ENCODE measurements at places on chromosomes 4 and X.

DNA sequence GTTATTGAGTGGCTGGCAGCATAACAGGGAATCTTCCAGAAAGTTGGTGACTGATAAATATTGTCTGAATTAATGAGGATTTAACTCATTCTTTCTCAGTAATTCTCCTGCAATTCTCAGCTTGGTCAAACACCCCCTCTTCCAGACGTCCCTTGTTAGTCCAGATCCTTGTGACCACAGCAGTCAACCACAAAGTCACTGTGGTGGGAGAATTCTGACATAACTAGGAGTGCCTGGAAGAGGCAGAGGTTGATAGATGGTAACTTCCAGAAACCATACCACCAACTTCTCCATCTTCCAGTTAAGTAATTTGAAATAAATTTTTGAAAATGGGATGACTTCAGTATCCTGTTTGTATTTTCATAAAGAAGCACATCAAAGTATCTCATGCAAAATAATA lies 90.1 kb downstream of the CEP44 start:
- no peak for DNase-seq

GRCh38 chrX:140177821-140178220 lies 212.5 kb upstream of the CXorf66 start:
- DNase-seq: no peak

DNA sequence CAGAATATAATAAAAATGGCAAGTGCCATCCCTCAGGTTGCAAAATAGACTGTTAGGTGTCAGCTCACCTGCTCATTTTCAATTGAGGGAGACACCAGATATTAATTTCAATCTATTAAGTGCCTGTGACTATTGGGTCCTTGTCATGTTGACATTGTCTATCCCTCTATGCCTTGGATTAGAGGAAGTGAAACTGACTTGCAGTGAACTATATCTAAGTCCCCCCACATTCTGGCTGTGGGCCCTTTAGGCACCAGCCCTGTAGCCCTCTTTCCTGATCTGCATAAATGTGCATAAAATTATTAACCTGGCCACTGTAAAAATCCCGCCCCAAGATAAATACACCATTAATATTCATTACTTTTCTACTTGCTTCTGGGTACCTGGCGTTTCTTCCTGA lies 293.0 kb upstream of the CLNK start:
- DNase-seq: no peak

GRCh38 chrX:134148172-134148692 lies 88.8 kb upstream of the CCDC160 start:
- DNase-seq: no peak

- DNase-seq: no peak
Measured at GRCh38 chr4:136934601-136935000, 597.7 kb downstream of the PCDH18 start.

DNA sequence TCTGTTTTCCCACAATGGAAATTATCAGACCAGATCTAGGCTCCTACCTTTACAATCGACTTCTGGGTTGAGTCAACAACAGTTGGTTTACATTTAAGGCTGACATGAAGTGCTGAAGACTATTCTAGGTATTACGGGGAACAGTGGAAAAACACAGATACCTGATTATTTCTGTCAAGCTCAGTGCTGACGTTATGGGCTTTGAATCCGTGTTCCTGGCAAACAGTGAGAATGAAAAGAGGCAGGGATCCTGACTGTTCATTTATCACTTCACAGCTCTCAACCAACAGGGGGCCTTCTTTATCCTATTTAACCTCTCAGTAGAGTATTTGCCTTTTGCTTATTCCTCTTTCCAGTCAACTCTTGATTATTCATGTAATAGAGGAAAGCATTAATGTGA lies 43.1 kb downstream of the TMEM164 start:
- DNase-seq: no peak

- DNase-seq: no peak
Measured at GRCh38 chrX:42102586-42103282, 179.4 kb upstream of the CASK start.

GRCh38 chrX:119763181-119763580 lies 4.8 kb downstream of the SOWAHD start:
- DNase-seq: no peak

DNA sequence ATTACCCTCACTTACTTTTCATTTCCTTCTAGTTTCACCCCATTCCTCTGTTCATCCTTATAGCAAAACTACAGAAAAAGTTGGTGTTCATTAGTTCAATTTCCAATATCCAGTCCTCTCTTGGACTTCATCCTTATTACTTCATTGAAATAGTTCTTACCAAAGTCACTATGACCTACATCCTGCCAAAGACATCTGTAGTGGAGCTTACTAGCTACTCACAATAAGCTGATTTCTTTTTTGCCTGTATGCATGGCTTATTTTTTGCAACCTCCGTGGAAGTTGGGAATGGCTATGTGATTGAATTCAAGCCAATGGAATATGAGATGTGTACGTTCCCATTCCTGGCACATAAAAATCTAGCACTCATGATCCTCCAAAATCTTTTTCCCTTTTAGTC lies 4.6 kb upstream of the CDKL2 start:
- DNase-seq: no peak

- no peak for DNase-seq
Measured at GRCh38 chrX:19718642-19719041, 168.8 kb downstream of the SH3KBP1 start.

DNA sequence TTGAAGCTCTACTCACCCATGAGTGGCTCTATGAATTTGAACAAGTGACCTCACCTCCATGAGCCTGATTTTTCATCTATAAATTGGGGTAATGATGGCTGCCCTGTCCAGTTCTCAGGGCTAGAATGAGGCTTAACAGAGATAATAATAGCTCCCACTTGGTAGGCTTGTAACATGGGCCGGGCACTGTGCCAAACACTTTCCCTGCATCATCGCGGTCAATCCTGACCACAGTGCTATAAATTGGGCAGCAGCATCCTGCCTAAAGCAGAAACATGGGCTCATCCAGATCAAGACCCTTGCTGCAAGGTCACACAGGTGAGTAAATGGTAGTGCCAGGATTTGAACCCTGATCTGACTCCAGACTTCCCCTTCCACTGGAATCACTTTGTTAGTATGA lies 12.8 kb downstream of the APLN start:
- no peak for DNase-seq

GRCh38 chrX:8364369-8365141 lies 100.1 kb upstream of the VCX3B start:
- no peak for DNase-seq

DNA sequence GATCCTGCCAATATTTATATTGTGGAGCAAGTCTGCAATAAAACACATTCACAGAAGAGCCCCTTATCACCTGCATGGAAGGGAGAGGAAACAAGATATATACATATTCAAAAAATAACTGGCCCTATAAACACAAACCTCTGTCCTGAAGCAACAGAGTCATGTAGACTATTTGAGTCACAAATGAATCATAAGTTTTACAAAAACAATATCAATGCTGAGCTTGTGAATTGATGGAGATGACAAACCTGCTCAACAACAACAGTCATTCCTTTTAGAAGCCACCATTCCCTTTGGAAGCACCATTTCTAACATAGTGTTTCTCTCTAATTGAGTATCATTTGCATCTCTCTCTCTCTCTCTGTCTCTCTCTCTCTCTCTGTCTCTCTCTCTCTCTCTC lies 313.9 kb downstream of the MID1IP1 start:
- DNase-seq: no peak

GRCh38 chr4:182881914-182882313 lies 35.3 kb downstream of the DCTD start:
- no peak for DNase-seq
